ENCODE measurements at places on chromosomes 3 and 15.

DNA sequence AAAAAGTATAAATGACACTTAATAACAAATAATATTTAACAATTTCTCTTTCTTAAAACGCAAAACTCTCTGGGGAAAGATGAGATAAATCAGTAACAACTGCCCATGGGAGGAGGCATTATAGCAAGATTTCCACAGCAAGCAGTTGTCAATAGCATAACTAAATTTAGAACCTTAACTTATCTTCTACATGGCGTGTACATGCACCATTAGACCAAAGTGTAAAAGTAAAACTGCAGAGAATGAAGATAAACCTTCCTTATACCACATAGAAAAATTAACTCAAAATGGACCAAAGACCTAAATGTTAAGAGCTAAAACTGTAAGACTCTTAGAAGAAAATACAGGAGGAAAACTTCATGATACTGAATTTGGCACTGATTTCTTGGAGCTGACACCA lies 39.9 kb downstream of the MYO5A start:
- no peak for DNase-seq

GRCh38 chr15:99176757-99177156 lies 71.9 kb downstream of the SYNM start:
- no peak for DNase-seq

DNA sequence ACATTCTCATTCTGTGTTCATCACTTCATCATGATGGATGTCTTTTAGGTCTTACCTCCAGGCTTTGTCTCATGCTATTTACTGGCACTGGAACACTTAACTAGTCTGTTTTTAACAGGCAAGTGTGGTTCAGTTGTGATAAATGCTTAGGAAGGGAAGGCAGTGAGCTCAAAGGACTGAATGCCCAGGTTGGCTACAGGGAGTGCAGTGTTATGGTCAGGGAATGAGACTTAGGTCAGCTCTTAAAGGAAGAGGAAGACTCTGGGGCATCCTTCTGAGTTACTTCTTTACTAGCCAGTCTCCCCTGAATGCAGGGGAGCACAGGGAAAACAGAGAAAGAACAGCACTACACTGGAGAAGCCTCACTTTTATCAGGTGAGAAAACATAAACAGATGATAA lies 72.6 kb downstream of the TGFBR2 start:
- no peak for DNase-seq

DNA sequence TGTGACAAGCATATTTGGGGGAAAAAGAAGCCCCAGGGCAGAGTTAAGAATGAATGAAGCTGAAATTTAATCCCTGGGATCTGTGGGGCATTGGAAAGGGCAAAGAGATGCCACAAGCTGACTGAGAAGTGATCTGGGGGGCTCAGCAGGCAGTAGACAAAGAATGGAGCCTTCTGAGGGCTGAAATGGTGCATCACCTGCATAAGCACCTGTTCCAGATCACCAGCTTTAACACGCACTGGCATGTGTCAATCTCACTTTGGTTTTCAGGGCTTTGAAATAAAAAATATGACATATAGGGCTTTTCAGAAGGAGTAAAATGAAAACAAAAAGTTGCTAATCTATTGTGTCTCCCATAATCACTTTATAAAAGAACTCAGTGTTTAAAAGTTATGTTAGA lies 210.8 kb upstream of the ARHGEF26 start:
- no peak for DNase-seq

- DNase-seq: no peak
Observed at GRCh38 chr3:33541918-33542317, 101.7 kb upstream of the UBP1 start.

DNA sequence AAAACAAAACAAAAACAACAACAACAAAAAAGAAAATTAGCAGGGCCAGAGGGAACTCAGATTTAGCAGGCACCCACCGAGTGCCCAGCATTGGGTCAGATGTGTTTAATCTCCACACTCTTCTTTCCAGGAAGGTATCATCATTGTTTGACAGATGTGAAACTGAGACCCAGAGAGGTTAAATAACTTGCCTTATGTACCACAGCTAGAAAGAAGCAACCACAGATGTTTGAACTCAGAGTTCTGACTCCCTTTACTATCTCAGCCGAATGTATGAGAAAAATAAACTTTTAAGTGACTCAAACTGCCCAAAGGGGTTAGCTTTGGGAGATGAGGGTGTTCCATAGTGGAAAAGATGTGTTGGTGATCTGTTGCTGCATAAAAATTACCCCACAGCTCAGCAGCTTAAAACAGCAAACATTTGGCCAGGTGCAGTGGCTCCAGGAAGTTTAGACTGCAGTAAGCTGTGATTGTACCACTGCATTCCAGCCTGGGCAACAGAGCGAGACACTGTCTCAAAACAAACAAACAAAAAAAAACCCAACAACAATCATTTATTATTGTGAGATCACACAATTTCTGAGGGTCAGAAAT lies 4.5 kb upstream of the RPP25 start:
- DNase-seq: no peak

DNA sequence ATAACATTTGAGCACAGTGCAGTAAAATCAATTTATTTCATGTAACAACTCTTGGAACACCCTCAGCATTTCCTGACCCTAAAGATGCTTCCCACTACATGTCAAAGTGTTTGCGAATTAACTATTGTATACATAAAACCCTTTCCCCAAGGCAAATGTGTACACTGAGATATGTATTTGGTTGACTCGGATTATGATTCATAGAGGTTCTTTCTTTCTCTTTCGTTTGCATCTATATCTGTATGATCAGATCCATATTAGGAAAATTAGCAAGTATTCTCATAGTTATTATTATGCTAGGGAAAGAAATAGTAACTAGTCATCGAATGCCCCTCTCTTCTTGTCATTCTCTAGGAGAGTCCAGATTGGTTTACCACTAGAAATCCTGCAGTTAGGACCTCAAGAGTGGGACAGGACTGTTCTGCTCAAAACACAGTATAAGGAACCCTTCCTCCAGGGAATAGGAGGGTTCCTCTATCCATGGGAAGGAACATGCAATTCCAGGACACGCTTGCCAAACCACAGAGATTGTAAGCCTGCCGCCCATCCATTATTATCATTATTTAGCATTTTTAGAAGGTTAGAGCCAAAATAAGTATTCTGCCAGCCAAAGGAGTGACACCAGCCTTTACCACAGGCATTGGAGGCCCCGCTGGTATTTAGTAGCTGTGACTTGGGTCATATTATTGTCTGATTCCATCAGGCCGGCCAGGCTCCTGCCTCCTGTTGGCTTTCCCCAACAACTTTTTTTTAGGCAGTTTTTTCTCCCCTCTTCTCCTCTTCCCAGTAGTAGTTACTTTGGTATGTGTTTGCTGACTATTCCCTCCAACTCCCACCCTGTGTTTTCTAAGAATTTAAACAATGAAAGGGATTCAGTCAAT lies 100.7 kb downstream of the GALK2 start:
- no peak for DNase-seq

- no peak for DNase-seq
Observed at GRCh38 chr15:70053001-70053715, 44.6 kb downstream of the TLE3 start.

GRCh38 chr3:136075811-136076210 lies 110.3 kb downstream of the PPP2R3A start:
- DNase-seq: no peak

DNA sequence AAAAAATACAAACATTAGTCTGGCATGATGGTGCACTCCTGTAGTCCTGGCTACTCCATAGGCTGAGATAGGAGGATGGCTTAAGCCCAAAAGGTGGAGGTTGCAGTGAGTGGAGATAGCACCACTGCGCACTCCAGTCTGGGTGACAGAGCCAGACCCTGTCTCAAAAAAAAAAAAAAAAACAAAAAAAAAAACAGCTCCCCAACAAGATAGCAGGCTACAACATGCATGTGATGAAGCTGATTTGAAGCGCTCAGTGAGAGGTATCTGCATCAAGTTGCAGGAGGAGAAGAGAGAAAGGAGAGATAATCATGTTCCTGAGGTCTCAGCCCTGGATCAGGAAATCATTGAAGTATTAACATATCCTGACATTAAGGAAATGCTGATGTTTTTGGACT lies 608 bp upstream of the PPCDC start:
- DNase-seq: no peak

GRCh38 chr3:178537122-178537705 lies 978 bp downstream of the KCNMB2 start:
- DNase-seq: no peak

- no peak for DNase-seq
Observed at GRCh38 chr15:98935736-98936135, 71.9 kb downstream of the PGPEP1L start.

Data from stimulated activated CD8-positive, alpha-beta memory T cell treated with anti-CD3 and anti-CD28 coated beads, Interleukin-7, amount 100 ng/mL, for 48 hours (primary cell).